GM04503 (cell line): ENCODE measurements at places on chromosomes 3 and 15.

DNA sequence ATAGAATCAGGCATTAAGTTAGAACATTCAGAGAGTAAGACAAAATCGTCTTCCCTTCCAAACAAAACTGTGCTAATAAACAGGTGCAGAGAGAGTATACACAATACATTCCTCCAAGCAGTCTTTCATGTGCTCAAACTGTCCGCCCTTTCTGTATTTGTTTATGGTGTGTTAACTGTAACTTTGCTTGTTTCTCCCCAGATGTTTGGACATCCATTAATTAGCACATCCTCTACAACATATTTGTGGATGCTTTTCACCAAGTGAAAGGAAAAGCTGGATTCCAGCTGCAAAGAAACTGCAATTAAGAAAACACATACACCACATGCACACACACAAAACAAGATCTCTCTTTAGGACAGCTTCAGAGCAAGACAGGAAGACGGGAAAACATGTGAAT is 912.6 kb downstream of the NTRK3 start:
- DNase-seq, result no peak

- no peak for DNase-seq
These were observed 34.1 kb downstream of the TSPAN3 start for GRCh38 chr15:77036537-77037387.

GRCh38 chr3:23940775-23941174 is 4.3 kb upstream of the NR1D2 start:
- no peak for DNase-seq

GRCh38 chr3:188926111-188926510 is 245.7 kb upstream of the TPRG1 start:
- no peak for DNase-seq

DNA sequence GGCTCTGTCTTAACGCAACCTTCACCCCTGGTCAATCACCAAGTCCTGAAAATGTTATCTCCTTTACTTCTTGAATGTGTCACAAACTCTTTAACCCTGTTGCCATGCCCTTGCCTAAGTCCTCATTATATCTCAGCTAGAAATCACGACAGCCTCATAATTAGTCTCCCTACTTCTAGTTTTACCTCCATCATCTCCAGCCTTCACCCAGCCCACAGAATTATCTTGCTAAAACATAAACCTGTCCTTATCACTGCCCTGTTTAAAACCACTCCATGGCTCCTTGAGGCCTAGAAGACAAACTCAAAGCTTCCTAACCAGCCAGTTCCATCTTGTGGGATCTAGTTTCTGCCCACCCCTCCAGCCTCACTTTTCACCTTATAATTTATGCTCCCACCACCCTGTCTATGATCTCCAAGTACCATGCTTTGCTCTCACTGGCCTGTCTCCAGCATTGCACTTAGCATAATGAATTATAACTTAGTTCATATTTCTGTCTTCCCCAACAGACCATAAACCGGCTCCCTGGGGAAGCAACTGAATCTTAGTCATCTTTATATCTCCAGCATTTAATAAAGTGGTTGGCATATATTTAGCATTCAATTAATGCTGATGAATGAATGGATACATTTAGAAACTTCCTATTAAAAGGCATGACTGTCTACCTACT is 39.2 kb downstream of the GPR176 start:
- DNase-seq, result no peak

DNA sequence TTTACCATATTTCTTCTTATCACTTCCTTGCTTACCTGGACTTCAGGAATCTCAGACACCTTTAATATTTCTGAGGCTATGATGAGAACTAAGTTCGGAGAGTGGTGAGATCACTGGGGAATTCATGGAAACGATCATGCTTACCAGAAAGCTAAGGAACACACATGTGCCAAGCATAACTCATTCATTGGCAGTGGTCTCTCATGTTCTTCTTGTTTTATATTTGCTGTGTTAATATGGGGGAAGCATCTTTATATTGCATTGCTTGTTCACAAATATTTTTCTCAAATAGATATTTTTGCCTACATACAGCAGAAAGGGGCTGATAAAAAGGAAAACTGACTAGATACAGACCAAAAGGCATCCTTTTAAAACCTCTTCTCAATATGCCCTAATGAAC is 55.8 kb downstream of the COL6A6 start:
- no peak for DNase-seq

DNA sequence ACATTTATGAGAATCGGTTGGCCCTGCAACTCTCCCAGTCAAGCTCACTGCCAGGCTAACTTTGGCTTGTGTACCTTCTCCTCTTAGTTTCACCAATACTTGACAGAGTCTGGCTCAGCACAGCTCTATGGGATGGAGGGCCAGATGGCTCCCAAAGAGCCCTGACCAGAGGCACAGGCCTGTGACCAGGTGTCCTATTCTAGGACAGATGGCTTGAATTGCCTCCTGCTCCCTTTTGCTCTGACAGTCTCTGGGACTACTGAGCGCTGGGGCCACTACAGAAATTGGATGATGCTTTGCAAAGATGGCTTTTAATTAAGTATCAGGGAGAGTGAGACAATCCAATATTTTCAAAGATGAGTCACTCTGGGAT is 10.3 kb upstream of the ARID3B start:
- DNase-seq, result no peak
